ENCODE measurements at places on chromosomes 6 and 20. TPM values are rescaled to one million over a fixed set of nuclear protein-coding genes. Genes with fewer than 3 reads are reported as not detected.

The LAMA4 gene
- total RNA-seq, result not detected

GRCh38 chr6:73732845-73733675 is 37.1 kb downstream of the CD109 start:
- ATAC-seq, result peak; percentile 60

DNA sequence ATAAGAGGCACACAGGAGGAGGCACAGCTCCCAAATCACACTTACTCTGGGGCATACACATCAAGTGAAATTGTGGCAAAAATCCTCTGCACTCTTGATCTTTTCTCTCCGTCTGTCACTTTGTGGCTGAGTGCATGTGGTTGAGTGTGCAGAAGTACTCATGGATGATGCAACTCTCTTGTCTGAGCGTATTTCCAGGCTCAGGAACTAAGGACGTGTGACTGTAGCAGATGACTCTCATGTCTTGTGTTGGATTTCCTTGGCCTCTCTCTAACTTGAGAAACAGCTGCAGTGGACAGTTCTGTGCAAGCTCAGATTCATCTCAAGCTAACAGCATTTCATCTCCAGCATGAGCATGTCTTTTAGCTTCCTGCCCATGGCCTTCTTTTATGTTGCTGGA is 245.4 kb upstream of the FLRT3 start:
- no peak for ATAC-seq

DNA sequence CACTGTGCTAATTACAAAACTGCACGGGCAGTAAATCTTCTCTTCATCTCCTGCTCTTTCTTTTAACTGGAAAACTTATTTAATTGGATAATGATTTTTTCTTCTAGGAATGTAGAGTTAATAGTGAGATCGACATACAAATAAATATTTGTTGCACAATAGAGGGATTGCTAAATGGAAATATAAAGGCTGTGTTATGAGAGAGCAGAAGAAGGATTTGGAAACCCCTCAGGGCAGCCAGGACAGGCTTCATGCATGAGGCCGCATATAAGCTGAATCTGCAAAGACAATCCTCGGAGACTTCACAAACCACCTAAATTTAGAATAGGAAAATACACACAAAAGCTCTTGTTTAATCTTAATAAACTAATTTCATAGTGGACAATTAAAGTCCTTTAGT is 2.9 kb upstream of the TAAR1 start:
- ATAC-seq, result no peak

- ATAC-seq, result no peak
Observed at GRCh38 chr6:56387621-56388414, 140.4 kb upstream of the COL21A1 start.

- ATAC-seq, result no peak
Observed at GRCh38 chr6:80251321-80251720, 144.8 kb downstream of the BCKDHB start.

- ATAC-seq, result no peak
Observed at GRCh38 chr20:17556837-17557674, 12.8 kb upstream of the DSTN start.

DNA sequence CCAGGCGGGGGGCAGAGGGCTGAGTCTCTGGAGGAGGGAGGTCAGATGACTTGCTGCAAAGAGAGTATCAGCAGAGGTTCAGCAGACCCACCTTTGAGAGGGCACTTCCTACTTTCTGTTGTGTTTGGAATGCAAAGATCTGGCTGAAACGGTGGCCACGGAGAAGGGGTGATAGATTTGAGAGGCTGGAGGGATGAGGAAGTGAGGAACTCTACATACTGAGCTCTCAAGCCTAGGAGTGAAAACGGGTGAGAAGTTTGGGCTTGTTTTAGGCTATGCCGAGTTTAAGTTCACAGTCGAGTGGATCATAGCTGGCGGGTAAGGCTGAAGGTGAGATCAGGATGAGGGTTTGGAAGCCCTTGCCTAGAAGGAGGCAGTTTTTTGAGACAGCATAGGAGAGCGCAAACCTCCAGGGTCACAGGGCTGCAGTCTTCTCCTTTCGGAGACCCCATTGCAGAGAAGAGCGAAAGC is 477 bp upstream of the ITPA start:
- no peak for ATAC-seq

GRCh38 chr20:64152906-64153305 is 11.3 kb upstream of the MYT1 start:
- ATAC-seq, result no peak

DNA sequence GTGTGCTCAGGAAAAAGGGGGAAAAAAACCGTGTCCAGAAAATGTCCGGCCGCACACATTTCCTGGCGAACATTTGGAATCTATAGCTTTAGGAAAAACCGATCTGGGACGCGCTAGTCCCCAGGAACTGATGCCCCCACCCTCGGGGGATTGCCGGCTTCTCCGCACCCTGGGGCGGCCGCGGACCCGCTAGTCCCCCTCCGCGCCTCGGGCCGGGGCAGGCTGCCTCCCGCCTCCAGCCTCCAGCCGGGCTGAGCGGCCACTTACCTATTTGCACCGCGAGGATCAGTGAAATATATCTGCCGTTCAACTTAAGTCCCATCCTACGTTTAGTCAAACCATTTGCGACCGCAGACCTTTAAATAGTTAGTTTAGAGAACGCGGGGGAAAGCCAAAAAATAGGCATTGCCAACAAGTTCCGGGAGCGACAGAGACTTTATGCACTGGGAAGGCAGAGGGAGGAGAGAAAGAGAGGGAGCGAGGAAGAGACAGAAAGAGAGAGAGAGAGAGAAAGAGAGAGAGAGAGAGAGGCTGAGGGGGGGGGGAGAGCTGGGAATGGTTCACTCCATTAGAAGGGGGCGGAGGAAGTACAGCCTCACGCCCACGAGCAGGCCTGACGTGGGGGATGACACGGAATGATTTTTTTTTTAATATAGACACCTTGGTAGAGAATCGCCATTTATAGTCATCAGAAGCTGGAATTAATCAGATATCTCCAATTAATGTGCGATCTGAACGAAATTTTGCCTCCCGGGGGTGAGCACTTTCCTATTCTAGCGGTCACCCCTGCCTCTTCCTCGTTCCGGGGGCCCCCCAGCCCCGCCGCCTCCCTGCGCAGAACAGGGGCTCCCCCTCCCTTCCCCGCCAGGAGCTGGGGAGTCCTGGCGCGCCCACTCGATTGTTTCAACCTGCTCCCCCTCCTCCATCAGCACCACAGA is at the start of gene NRN1:
Gene NRN1, minus strand, starts transcription at position 498 of the 938 bp plus-strand sequence. Its CDS starts 176 bp downstream, at position 322.
- ATAC-seq, result peak; percentile 12

DNA sequence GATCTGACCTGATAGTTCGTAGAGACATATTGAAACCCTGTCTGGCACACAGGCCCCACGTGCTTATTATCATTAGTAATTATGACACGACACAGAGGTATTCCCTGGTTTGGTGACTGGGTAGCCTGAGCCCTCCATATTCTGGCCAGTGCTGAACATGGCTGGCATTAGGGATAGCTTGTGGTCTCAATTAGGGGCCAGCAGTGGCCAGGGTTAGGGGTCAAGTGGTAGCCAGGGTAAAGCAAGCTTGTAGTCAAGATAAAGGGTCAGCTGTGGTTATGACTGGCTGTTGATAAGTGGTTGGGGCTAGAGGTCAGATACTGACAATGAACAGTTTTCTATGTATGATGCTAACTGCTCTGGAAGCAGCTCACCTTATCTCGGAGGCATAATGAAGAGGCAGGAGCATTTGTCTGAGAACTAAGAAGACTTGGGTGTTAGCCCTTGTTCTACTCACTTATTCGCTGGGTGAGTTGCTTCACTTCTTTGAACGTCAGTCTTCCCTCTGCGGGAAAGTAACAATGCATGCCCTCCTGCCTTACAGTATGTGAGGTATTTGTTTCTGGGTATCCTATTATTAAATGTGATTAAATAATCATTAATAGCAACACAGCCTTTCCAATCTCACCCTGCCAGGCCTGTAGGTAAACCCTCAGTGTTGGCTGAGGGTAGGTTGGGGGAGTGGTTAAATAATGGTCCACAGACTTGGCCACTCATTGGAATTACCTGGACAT is 66.7 kb downstream of the VEGFA start:
- ATAC-seq, result no peak

Data from activated T-helper 17 cell treated with anti-CD3 and anti-CD28 coated beads, Interleukin-2, amount 50 U/mL, for 72 hours (primary cell).